HCT116 (cell line): ENCODE measurements at places on chromosomes 4 and X. TPM values are rescaled to one million over a fixed set of nuclear protein-coding genes. Genes with fewer than 3 reads are reported as not detected.

DNA sequence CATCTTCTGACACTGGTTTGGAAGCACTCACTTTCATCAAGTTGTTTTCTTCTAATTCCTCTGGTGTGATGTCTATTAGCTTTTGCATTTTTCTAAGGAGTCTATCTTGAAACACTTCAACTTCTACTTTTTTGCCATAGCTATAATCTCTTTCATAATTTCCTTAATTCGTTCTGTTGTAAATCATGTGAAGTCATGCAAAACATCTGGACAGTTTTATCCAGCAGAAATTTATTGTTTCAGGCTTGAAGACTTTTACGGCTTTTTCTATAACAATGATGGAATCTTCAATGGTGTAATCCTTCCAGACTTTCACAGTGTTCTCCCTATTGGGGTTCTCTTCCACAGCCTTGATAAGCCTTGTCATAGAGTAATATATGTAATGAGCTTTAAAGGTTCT, 74.9 kb upstream of the PABPC4L start:
- no peaks in the 10 kb centered on the region for H3K36me3 ChIP-seq
- H3K4me1 ChIP-seq, result no peaks in the 10 kb centered on the region
- H3K4me3 ChIP-seq, result no peak overlapping the region
- H3K27me3 ChIP-seq, result no peaks in the 10 kb centered on the region
- H3K27ac ChIP-seq, result no peak overlapping the region

DNA sequence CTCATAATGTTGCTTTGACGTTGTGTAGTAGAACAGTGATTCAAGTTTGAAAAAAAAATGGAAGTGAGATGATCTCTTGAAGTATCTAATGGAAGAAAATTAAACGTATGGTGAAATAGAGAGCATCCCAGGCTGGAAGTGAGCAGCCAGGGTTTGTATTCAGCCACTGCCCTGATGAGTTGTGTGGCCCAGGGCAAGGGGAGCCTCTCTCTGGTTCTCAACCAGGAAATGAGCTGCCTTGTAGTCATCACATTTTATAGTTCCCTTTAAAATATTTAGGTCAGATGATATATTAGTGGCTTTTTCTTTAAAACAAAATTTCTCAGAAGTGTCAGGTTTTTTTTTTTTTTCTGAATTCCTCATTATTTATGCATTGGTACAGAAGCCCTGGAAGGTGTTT, 150.3 kb downstream of the GPAT3 start:
- no peaks in the 10 kb centered on the region for H3K4me1 ChIP-seq
- no peaks in the 10 kb centered on the region for H3K27me3 ChIP-seq
- H3K27ac ChIP-seq, result no peak overlapping the region
- H3K4me3 ChIP-seq, result no peak overlapping the region
- no peak for DNase-seq

- H3K4me1 ChIP-seq, result peaks cover 8% of the 10 kb centered on the region; the same call in 1 of the 2 replicates
- H3K27me3 ChIP-seq, result no peaks in the 10 kb centered on the region
- H3K27ac ChIP-seq, result no peak overlapping the region
These were observed 555 bp upstream of the ELMOD2 start for GRCh38 chr4:140523370-140523856.

GRCh38 chrX:24019448-24019847, 7.5 kb downstream of the KLHL15 start:
- H3K36me3 ChIP-seq, result no peaks in the 10 kb centered on the region; the same call in 1 of the 2 replicates
- no peaks in the 10 kb centered on the region for H3K4me1 ChIP-seq
- no peaks in the 10 kb centered on the region for H3K27me3 ChIP-seq
- DNase-seq, result no peak
- no peak overlapping the region for H3K4me3 ChIP-seq

The AMTN gene
- total RNA-seq, result not detected

GRCh38 chr4:152243896-152244595, 291.8 kb downstream of the FBXW7 start:
- H3K4me3 ChIP-seq, result no peak overlapping the region
- DNase-seq, result no peak
- no peaks in the 10 kb centered on the region for H3K36me3 ChIP-seq
- H3K27ac ChIP-seq, result no peak overlapping the region

DNA sequence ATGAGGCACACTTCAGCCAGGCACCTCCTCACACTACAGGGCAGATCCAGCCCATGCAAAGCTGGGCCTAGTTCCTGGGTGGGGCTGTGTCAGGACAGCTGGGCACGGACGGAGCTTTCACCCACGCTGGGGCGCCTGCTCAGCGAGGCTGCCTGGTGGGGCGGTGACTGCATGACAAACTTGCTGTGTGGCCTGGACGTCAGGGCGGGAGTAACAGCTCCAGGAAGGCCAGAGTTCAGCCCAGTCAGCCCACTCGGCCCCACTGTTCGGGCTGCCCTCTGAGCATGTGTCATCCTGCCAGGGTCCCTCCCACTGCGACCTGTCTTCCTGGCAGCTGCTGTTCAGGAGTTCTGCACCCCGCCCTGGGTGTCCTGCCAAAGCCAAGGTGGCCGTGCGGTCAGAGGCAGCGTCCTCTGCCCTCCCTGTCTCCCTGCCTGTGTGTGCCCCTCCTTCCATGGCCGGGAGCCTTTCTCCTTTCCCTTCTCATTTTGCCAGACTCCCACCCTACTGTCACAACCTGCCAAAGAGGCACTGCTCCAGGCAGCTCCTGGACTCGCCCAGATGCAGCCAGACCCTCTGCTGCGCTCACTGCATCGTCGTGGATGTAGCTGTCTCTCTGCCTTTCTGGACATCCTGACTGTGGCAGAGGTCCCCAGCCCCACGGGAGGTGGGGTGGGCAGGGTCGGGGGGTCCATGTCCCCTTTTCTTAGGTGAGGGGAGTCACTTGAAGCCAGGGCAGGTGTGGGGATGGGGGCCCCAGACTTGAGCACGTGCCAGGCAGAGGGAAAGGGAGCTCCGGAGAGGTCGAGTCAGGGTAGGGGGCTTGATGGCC, 33.0 kb upstream of the KIAA0232 start:
- H3K4me3 ChIP-seq, result peak overlapping the region; percentile 37
- peaks cover 66% of the 10 kb centered on the region for H3K4me1 ChIP-seq
- H3K36me3 ChIP-seq, result no peaks in the 10 kb centered on the region

- H3K27ac ChIP-seq, result no peak overlapping the region
- H3K4me1 ChIP-seq, result no peaks in the 10 kb centered on the region
- H3K27me3 ChIP-seq, result no peaks in the 10 kb centered on the region
- no peak overlapping the region for H3K4me3 ChIP-seq
- no peaks in the 10 kb centered on the region for H3K36me3 ChIP-seq
These were observed 199.3 kb upstream of the FAT4 start for GRCh38 chr4:125115476-125115875.

- no peak overlapping the region for H3K27ac ChIP-seq
- no peak for DNase-seq
- H3K4me1 ChIP-seq, result no peaks in the 10 kb centered on the region
- no peak overlapping the region for H3K4me3 ChIP-seq
These were observed 180.2 kb downstream of the PALLD start for GRCh38 chr4:168677063-168677462.

DNA sequence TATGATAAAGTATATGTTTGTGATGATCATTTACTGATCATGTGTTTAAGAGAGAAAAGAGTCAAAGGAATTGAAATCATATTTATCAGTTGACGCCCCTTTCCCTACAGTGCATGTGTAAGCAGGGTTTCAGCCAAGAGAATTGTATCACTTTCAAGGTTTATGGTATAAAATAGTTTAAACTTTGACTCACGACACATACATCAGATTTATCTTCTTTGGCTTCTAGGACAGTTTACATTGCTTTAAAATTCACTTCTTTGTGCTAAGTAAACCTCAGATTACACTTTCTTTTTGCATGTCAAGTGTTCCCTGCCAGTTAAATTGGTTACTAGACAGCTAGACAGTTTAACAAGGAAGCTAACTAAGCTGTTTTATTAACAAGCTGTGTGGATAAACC, 86.3 kb upstream of the MYOZ2 start:
- no peak for DNase-seq
- H3K27me3 ChIP-seq, result no peaks in the 10 kb centered on the region
- H3K4me3 ChIP-seq, result no peak overlapping the region
- H3K27ac ChIP-seq, result no peak overlapping the region
- no peaks in the 10 kb centered on the region for H3K36me3 ChIP-seq

DNA sequence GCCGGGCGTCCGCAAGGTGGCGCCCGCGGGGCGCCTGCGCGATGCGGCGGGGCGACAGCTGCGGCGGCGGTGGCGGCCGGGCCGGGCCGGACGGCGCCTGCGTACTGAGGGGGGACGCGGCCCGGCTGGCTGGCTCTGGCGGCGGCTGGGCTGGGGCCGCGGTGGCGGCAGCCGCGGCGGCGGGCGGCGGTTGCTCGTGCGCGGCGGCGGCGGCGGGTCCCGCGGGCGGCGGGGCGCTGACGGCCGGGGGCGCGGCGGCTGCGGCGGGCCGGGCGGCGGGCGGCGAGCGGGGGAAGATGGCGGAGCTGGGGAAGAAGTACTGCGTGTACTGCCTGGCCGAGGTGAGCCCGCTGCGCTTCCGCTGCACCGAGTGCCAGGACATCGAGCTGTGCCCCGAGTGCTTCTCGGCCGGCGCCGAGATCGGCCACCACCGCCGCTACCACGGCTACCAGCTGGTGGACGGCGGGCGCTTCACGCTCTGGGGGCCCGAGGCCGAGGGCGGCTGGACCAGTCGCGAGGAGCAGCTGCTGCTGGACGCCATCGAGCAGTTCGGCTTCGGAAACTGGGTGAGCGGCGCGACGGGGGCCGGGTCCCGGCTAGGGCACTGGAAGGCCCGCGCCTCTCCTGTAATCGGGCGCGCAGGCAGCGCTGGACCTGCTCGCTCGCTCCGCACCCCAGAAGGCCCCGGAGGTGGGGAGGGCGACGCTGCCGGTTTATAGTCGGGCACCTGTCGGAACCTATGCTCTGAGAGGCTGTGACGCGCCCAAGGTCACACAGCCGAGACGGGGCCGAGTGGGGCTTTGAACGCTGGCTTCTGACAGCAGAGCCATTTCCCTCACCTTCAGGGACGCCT, at the start of gene TADA2B:
Gene TADA2B (plus strand): TSS at position 89 of the 853 bp plus-strand sequence. CDS start 208 bp downstream, at position 297.
- no peaks in the 10 kb centered on the region for H3K27me3 ChIP-seq
- H3K4me1 ChIP-seq, result peaks cover 12% of the 10 kb centered on the region; the same call in 1 of the 2 replicates
- H3K27ac ChIP-seq, result peak within 1 kb of the TSS; percentile 84

The TMEM31 gene
- not detected for total RNA-seq

- no peak overlapping the region for H3K4me3 ChIP-seq
- H3K27me3 ChIP-seq, result no peaks in the 10 kb centered on the region
- no peaks in the 10 kb centered on the region for H3K36me3 ChIP-seq
- H3K4me1 ChIP-seq, result peaks cover 8% of the 10 kb centered on the region; the same call in 1 of the 2 replicates
These were observed 118.5 kb downstream of the WDFY3 start for GRCh38 chr4:84847978-84848377.

GRCh38 chr4:76526585-76526990, 91.6 kb downstream of the SHROOM3 start:
- H3K27ac ChIP-seq, result no peak overlapping the region
- H3K27me3 ChIP-seq, result no peaks in the 10 kb centered on the region
- no peaks in the 10 kb centered on the region for H3K36me3 ChIP-seq

- no peak overlapping the region for H3K27ac ChIP-seq
- peaks cover 4% of the 10 kb centered on the region; the same call in 1 of the 2 replicates for H3K4me1 ChIP-seq
- no peak overlapping the region for H3K4me3 ChIP-seq
- DNase-seq, result no peak
These were observed 5.8 kb downstream of the YTHDC1 start for GRCh38 chr4:68344049-68344448.

The CTSO gene
- total RNA-seq, result 0.57 TPM

The GPC4 gene
- total RNA-seq, result 9.7 TPM

GRCh38 chrX:10636337-10636736, 16.0 kb upstream of the MID1 start:
- peaks cover 51% of the 10 kb centered on the region for H3K4me1 ChIP-seq
- H3K36me3 ChIP-seq, result no peaks in the 10 kb centered on the region
- H3K27ac ChIP-seq, result peak overlapping the region; percentile 93; the same call in 1 of the 2 replicates
- H3K27me3 ChIP-seq, result no peaks in the 10 kb centered on the region
- no peak overlapping the region for H3K4me3 ChIP-seq

DNA sequence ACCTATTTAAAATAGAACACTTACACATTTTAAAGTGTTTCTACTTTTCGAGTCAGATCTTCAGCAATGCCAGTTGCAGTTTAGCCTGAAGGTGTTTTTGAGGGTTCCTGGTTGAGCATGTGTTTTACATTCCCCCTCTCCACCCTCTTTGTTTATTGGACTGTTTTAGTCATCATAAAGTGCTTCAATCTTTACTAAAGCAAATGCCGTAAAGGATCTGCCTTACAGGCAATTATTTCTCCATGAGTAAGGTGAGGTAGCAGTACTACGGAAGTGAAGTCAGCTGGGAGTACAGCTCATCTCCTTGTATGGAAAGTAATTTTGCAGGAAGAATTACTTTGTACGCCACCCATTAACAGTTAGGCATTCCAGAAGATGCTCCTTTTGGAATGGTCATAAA, 36.9 kb downstream of the PDLIM5 start:
- no peak for DNase-seq
- H3K4me1 ChIP-seq, result peaks cover 59% of the 10 kb centered on the region
